WTC11 (cell line): ENCODE measurements at places on chromosomes 2 and 18.

GRCh38 chr2:8662239-8662879 lies 19.5 kb upstream of the ID2 start:
- no peak for DNase-seq

- no peak for DNase-seq
These were observed 143.7 kb upstream of the CTNNA2 start for GRCh38 chr2:79369127-79369526.

DNA sequence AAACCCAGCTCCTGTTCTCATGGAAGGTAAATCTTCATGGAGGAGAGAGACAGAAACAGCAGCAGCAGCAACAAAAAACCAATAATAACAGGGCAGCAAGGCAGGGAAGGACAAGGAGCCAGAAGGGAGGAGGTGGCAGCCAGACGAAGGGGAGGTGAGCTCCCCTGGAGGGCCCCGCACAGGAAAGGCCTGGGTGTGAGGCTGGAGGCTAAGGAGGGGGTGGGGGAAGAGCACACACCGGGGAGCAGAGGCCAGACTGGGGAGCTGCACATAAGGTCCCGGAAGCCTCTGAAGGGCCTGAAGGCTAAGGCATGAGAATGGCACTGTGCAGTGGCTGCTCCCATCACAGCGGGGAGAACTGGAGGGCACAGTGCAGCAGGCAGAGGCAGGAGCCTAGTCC lies 94.8 kb upstream of the SMAD7 start:
- DNase-seq: no peak

DNA sequence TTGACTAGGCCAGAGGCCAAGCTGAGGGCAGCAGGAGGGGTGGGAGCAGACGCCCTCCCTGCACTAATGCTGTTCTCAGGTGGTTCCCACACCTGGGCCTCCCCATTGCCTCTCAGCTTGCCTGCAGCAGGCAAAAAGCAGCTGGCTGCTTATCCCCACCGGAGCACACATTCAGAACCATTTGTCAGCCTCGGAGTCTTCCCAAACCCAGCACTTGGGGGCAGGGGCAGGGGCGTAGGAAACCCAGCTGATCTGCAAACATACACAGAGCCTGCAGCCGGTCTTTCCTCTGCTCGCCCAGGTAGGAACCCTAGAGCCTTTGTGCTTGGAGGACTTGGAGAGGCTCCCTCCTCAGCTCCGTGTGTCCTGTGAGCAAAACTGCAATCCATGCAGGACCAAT lies 249.8 kb downstream of the CYP26B1 start:
- no peak for DNase-seq

DNA sequence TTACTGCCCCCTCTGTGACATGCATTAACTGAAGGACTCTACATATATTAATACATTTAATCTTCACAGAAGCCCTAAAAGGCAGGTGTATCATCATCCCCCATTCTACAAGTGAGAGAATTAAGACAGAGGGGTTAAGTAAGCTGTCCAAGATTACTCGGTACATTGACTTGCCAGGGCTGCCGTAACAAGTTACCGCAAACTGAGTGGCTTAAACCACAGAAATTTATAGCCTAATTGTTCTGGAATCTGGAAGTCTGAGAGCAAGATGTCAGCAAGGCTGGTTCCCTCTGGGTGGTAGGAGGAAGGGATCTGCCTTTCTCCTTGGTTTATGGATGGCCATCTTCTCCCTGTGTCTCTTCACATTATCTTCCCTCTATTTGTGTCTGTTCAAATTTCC lies 605.5 kb downstream of the EPHA4 start:
- DNase-seq: no peak

- DNase-seq: no peak
These were observed 6.4 kb upstream of the ATP9B start for GRCh38 chr18:79062806-79063205.

- DNase-seq: no peak
These were observed 58.1 kb downstream of the NCKAP1 start for GRCh38 chr2:182980115-182980514.

- DNase-seq: no peak
These were observed 7.1 kb downstream of the PPP1R1C start for GRCh38 chr2:181992776-181993175.

DNA sequence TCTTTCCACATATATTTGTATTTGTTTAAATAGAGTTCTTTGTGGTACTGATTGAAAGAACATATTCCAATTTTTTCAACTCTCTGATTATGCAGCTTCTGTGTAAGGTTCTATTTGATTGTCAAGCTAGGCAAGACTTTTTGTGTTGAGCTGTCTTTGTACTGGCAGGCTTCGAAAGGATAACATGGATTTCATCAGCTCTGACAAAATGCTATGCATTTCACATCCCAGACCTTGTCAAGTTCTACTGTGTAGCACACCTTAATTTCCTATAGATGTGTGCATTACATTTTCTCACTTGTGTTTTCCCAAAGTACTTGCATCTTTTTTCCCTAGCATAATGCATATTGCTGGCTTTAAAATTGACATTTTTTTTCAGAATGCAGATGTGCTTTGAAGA lies 555.0 kb upstream of the GYPC start:
- DNase-seq: no peak

- DNase-seq: no peak
These were observed 793.5 kb upstream of the SOX11 start for GRCh38 chr2:4898706-4899105.

- DNase-seq: peak; percentile 78
These were observed 62.0 kb downstream of the CACNB4 start for GRCh38 chr2:152036611-152037469.

DNA sequence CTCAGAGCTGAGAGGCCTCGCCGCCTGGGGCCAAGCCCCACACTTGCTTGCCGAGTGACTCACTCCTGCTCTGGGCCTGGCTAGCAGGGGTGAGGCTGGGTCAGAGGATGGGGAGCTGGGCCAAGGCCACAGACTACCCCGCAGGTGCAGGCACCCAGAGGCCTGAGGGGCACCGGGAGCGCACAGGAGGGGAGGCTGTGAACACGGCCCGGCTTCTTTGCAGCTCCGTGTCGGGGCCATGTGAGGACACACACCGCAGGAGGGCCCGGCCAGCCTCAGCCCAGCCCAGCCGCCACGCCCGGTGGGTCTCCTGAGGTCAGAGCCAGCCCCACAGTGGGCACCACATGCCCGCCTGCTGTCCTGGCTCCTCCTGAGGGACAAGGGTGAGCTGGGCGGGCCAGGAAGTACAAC lies 8.4 kb downstream of the GPC1 start:
- no peak for DNase-seq

DNA sequence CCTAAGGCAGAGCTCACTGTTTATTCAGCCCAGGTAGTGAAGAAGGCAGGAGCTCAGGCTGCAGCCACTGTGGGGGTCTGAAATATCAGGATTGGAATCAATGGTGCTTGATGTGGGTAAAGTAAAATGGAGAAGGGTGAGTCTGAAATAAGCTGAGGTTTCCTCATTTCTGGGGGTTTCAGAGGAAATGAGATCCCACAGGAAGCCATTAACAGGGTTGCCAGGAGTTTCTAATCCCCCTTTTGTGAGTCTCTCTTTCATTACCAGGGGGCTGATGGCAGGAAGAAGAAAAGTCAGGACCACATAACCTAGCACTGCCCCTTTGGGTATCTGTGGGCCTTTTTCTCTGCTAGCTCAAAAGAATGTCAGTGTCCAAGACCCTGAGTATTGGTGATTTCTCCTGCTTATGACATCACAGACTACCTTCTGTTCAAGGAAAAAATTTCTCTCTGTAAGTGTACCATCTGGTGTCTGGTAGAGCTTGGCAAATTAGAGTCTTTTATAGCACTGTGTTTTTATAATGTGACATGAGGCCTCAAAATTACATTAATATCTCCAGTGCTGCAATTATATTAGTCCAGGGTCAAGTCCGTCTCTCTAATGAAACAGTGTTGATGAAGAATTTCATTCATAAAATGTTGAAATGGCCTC lies 56.0 kb downstream of the LBH start:
- no peak for DNase-seq

DNA sequence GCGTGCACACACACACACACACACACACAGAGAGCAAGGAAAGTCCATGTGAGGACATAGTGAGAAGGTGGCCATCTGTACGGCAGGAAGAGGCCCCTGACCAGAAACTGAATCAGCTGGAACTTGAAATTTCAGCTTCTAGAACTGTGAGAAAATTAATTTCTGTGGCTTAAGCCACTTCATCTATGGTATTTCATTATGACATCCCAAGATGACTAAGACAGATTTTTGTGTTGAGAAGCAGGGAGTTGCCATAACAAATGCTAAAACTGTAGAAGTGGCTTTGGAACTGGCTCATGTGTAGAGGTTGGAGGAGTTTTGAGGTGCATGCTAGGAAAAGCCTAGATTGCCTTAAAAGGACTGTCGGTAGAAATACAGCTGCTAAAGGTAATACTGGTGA lies 63.4 kb upstream of the ZBTB7C start:
- DNase-seq: no peak

DNA sequence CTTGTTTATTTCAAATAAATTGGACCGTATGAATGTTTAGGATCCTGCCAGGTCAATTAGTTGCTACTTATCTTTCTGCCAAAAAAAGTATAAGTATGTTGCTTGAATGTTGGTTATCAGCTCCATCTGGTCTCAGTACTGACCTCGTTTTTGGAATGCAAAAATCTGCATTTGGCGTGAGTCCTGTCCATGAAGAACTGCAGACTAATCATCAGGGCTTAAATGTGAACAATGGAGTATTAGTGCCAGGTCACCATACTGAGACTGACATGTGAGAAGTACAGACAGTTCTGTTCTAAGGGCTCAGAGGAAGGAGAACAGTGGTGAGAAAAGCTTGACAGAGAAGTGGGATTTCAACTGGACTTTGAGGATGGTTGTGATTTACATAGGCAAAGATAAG lies 393.1 kb upstream of the SLC14A2 start:
- no peak for DNase-seq

GRCh38 chr2:11177871-11178690 lies 22.8 kb downstream of the SLC66A3 start:
- no peak for DNase-seq

GRCh38 chr18:41949206-41949920 lies 5.7 kb upstream of the PIK3C3 start:
- DNase-seq: no peak

DNA sequence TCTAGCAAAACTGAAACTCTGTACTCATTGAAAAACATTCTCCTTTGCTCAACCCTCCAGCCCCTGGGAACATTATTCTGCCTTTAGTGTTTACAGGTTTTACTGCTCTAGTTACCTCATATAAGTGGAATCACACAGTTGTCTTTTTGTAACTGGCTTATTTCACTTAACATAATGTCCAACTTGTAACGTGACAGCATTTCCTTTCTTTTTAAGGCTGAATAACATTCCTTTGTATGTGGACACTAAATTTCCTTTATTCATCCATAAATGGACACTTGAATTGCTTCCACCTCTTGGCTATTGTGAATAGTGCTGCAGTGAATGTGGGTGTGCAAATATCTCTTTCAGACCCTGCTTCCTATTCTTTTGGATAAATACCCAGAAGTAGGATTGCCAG lies 144.9 kb downstream of the ACTR3 start:
- DNase-seq: no peak

GRCh38 chr18:63002803-63003445 lies 287.6 kb downstream of the PHLPP1 start:
- no peak for DNase-seq

DNA sequence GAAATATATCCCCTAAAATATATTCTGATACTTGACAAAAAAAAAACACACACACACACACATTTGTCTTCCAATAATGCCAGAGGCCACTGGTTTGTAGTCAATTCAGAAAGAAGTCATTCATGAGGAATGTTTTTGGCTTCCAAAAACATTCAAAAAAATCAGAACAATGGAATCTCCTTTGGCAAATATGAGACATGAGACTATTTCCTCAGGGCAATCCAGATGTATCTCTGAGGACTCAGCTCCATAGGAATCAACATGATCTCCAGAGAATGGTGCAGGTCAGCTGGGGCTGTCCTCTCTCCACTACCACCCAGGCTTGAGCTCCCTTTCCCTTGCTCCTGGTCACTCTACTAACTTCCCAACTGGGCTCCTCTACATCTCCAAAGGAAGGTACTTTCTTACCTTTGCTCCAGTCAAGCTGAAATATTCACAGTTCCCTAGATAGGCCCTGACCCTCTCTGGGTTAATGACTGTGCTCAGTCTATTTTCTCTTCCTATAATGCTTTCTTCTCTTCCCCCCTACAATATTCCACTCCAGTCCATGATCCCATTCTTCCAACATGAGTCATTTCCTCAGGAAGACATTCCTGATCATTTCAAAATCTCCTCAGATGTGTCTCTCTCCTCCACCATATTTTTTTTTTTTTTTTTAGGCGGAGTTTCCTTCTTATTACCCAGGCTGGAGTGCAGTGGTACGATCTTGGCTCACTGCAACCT lies 145.3 kb downstream of the C1D start:
- no peak for DNase-seq

DNA sequence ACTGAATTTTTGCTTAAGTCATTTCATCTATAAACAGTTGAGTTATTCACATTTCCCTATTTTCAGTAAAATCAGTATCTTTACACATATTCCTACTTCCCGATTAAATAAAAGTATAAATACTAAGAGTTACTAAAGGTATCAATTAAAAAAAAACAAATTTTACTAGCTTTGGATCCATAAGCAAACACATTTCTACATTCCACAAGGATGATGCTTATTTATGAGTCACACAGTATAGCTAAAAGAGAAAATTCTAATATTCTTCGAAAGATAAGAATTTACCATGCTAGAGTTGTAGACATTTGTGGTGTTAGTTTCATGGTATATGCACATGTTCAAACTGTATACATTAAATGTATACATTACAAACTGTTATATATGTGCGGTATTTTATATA lies 23.7 kb downstream of the PGAP1 start:
- no peak for DNase-seq

- DNase-seq: no peak
These were observed 29.7 kb downstream of the PAX3 start for GRCh38 chr2:222269132-222269531.

DNA sequence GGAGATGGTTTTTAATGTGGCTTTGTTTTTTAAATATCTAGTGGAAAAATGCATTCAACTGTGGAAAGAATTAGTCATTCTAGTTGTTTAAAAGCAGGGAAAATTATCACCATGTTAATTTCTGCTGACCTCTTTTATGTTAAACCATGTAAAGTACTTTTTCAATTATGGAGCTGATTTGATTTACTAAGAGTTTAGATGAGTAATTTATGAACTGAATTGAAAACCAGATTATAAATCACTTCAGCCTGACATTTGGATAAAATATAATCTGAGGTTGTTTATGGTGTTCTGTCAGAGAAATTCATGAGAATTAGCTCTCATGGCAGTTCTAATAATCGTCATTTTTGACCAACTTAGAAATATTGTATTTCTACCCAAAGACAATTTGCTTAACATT lies 11.6 kb downstream of the ITGA4 start:
- DNase-seq: no peak

- DNase-seq: no peak
These were observed 58.7 kb downstream of the TMEM18 start for GRCh38 chr2:618422-618990.

GRCh38 chr2:236809716-236810115 lies 240.1 kb downstream of the ACKR3 start:
- DNase-seq: no peak

- DNase-seq: no peak
These were observed 214.9 kb downstream of the XIRP2 start for GRCh38 chr2:167103028-167103756.

GRCh38 chr2:43453179-43454170 lies 142.4 kb downstream of the THADA start:
- DNase-seq: no peak

- no peak for DNase-seq
These were observed 100.5 kb upstream of the MGAT5 start for GRCh38 chr2:134153294-134153880.
